A549 treated with RU486 at 1 μM for 4 hours (cell line): ENCODE measurements at places on chromosomes 11 and 22. TPM values are rescaled to one million over a fixed set of nuclear protein-coding genes. Genes with fewer than 3 reads are reported as not detected.

Gene LRRC55
- total RNA-seq, result not detected in 5 replicates

Gene TH
- total RNA-seq, result 0.13 TPM in 1 of 5 replicates, not detected in the others

Gene SNRPD3
- 142 to 280 TPM (median 171 TPM) in 5 replicates for total RNA-seq

Gene SAA4
- total RNA-seq, result not detected in 5 replicates

Gene PPP2R1B
- 14.1 to 18.6 TPM (median 17.9 TPM) in 5 replicates for total RNA-seq

Gene C11orf16
- not detected in 5 replicates for total RNA-seq

Gene TIGD3
- 0.58 to 1.2 TPM (median 0.86 TPM) in 5 replicates for total RNA-seq

Gene KRTAP5-7
- not detected in 5 replicates for total RNA-seq

Gene YPEL4
- 0.32 to 0.39 TPM (median 0.34 TPM) in 5 replicates for total RNA-seq

Gene PRR33
- not detected in 5 replicates for total RNA-seq

Gene PNPLA3
- total RNA-seq, result 0.73 to 0.96 TPM (median 0.82 TPM) in 5 replicates

Gene SLC2A11
- 8.1 to 10.9 TPM (median 9.4 TPM) in 5 replicates for total RNA-seq

Gene LRP4
- 6.0 to 8.9 TPM (median 7.1 TPM) in 5 replicates for total RNA-seq

Gene OR2D2
- total RNA-seq, result not detected in 5 replicates

Gene CARNS1
- 0.08 to 0.20 TPM (median 0.13 TPM) in 5 replicates for total RNA-seq

Gene ABTB2
- 17.8 to 27.5 TPM (median 23.1 TPM) in 5 replicates for total RNA-seq

Gene SLC1A2
- 0.05 to 0.35 TPM (median 0.10 TPM) in 4 of 5 replicates, not detected in the other for total RNA-seq

Gene INPPL1
- 57.2 to 83.7 TPM (median 69.6 TPM) in 5 replicates for total RNA-seq

Gene RIBC2
- 2.6 to 3.2 TPM (median 2.8 TPM) in 5 replicates for total RNA-seq

Gene C22orf15
- not detected in 5 replicates for total RNA-seq

Gene NUDT8
- total RNA-seq, result 7.1 to 14.7 TPM (median 12.2 TPM) in 5 replicates

Gene CALCA
- total RNA-seq, result 0.09 TPM in 1 of 5 replicates, not detected in the others

Gene YAP1
- 43.4 to 55.1 TPM (median 49.7 TPM) in 5 replicates for total RNA-seq

Gene OVCH2
- not detected in 5 replicates for total RNA-seq

Gene SELENOH
- total RNA-seq, result 113 to 160 TPM (median 140 TPM) in 5 replicates
